PC-9 (cell line): ENCODE measurements at places on chromosomes 6 and 20. TPM values are rescaled to one million over a fixed set of nuclear protein-coding genes. Genes with fewer than 3 reads are reported as not detected.

The PHACTR2 gene
- 32.8 and 39.8 TPM in 2 replicates for total RNA-seq

The NKX2-4 gene
- not detected in 2 replicates for total RNA-seq

DNA sequence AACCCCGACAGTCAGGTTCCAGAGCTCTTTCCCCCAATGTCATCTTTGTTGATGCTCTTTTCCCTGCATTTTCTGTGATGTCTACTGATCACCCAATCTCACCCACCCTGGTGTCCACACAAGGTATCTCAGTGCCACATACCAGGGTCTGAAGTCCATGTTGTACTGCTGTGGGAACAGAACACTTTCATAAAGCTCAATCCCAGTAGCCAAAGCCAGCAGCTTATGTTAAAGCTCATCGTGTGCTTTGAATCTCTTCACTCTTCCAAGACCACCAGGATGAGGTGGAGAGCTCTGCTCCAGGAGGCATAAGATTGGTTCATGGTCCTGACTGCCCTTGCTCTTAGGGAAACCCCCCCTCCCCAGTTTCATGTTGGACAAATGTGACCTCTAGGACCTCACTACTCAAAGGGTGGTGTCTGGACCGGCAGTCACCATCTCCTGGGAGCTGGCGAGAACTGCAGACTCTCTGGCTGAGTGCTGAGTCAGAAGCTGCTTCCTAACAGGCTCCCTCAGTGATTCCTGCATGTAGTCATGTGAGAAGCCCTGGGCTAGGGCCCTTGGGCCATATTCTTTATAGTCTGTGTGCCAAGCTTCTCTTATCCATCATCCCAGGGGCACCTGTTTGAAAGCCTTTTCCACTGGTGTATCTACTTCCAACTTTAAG is 13.4 kb upstream of the CPNE5 start:
- DNase-seq: peak; percentile 45

GRCh38 chr20:63520934-63521601 is 503 bp downstream of the PPDPF start:
- DNase-seq: peak; percentile 50

The VARS1 gene
- total RNA-seq: 99.6 and 124 TPM in 2 replicates

The ABCC10 gene
- total RNA-seq: 28.4 and 28.7 TPM in 2 replicates

DNA sequence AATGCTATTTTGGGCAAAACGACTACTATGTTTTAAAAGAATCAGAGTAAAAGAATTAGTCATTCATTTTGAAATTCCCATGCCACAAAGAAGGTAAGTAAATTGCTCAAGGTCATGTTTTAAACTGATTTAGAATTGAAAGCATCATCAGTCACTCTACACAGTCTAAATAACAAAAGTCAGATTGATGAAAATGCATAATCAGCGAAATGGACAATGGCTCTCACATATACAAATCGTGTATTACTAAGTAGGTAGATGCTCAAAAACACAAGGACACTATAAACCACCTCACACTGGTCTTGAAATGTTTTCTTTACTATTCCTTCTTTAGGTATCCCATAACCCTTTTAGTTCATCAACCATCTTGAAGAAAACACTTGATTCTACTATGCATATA is 135.4 kb downstream of the OPN5 start:
- DNase-seq: no peak

The NRSN1 gene
- total RNA-seq: not detected in 2 replicates

DNA sequence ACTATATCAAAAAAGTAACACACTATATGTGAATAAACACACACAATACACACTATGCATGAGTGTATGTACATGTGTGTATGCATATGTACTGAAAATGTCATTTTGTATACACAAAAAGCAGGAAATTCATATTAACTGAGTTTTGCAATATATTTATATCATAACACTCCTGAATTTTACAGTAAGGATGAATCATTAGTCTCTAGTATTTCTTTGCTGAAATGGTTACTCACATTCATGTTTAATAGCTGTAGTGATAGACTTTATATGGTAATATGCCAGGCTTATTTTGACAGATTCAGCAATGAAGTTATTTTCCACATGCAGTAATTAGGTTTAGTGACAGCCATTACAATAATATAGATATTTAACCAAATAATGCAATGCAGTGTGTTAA is 1216.2 kb upstream of the CITED2 start:
- no peak for DNase-seq

The ECT2L gene
- total RNA-seq: not detected in 2 replicates

GRCh38 chr6:67766057-67766456 is 869.0 kb upstream of the ADGRB3 start:
- no peak for DNase-seq

The C20orf96 gene
- total RNA-seq: 20.7 and 25.7 TPM in 2 replicates

- DNase-seq: no peak
Measured at GRCh38 chr20:5945963-5946362, 4.4 kb downstream of the TRMT6 start.

GRCh38 chr6:132060591-132060990 is 109.4 kb upstream of the CCN2 start:
- no peak for DNase-seq

The THEMIS gene
- total RNA-seq: not detected in 2 replicates

- DNase-seq: no peak
Measured at GRCh38 chr20:36666181-36666740, 20.3 kb upstream of the SLA2 start.
